Fibroblast of pulmonary artery (primary cell): ENCODE measurements at places on chromosomes 16 and 17.

- no peak for DNase-seq
These were observed 89.9 kb downstream of the SOCS1 start for GRCh38 chr16:11165894-11166665.

- no peak for DNase-seq
These were observed 23.0 kb upstream of the CYLD start for GRCh38 chr16:50718761-50719400.

DNA sequence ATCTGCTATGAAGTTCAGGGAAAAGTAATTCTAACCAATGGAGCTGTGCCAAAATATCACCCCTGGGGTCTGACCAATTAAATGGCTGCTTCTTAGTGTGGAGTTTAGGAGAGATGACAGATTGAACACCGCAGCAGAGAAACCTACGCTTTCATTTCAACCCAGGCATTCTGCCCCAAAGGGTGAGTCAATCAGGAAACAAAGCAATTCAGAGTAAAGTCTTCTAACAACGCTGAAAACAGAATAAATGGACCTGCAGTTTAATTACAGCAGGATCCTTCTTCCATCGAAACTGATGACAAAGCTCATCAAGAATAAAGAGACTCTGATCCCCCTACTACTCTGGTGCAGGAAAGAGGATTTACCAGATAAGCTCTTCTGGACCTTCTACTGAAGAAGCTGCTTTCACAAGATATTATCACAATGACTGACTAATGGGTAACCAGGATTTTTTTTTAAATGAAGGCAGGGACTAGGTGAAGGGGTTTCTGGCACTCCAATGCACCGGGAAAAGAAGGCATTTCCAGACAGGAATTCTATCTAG is 16.7 kb downstream of the RFFL start:
- DNase-seq, result peak; percentile 71

DNA sequence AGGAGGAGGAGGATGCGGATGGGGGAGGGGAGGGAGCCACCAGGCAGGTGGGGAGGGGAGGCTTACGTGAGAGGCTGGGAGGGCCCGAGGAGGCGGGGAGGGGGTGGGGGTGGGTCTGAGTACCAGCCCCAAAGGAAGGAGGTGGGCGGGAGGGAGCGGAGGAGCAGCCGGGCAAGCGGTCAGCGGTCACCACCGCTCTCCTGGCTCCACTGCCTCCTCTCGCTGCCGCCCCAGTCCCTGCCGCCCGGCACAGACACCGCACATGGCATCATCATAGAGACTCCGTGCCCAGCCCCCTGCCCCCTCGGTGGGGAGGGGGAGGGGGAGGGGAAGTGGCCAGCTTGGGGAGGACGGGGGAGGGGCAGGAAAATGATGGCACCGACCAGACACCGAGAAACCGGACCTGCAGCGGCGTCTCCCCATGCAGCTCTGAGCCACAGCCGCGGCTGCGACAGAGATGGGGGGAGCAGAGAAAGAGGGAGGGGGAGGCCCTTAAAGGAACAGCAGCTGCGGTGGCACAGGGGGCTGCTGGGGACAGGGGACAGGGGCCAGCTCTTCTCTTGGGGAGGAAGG is at the start of gene TLCD3B:
TSS of gene TLCD3B (minus strand) at position 431 of the 573 bp plus-strand sequence. CDS start 744 bp downstream, outside the sequence.
- no peak for DNase-seq

GRCh38 chr17:44335968-44336367 is 9.1 kb upstream of the GRN start:
- no peak for DNase-seq

GRCh38 chr17:40179923-40180659 is 2.8 kb downstream of the RAPGEFL1 start:
- DNase-seq, result peak; percentile 46

DNA sequence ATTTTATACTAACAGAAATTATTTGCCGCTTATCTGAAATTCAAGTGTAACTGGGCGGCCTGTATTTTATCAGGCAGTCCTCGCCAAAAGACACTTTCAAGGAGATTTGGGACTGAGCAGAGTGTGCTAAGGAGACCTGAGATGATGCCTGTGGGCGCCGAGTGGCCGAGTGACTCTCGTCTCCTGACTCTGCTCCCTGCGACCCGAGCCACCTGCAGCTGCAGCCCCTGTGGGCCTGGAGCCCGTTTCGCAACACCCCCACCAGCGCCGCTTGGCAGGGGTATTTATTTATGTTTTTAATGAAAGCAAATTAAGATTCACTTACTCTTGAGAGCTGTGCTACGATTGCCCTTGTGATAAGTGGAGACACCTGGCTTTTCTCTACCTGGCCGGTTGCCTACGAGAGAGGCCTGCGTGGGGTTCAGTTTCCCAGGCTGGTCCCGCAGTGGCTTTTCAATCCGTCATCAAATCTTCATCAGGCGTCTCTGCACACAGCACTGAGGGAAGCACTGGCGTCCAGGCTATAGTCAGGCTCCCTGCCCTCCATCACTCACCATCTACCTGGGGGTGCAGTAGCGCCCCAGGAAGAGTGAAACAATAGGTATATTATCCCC is 124.0 kb downstream of the SEC14L1 start:
- DNase-seq, result no peak

DNA sequence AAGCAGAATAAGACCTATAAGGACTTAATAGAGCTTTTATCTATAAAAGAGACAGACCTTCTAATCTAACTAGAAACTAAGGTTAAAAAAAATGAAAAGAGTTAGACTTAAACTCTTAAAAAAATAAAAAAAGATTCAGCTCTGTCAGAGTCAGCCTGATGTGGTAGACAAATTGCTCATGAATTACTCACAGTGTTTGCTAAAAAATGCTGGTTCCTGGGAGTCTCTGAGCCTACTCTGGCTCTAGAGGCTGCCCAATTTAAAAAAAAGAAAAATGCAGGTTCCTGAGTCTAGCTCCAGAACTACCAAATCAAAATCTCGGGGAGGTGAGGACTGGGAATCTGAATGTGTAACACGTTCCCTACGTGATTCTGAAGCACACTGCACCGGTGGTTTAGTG is 18.1 kb downstream of the SOST start:
- DNase-seq, result peak; percentile 47

DNA sequence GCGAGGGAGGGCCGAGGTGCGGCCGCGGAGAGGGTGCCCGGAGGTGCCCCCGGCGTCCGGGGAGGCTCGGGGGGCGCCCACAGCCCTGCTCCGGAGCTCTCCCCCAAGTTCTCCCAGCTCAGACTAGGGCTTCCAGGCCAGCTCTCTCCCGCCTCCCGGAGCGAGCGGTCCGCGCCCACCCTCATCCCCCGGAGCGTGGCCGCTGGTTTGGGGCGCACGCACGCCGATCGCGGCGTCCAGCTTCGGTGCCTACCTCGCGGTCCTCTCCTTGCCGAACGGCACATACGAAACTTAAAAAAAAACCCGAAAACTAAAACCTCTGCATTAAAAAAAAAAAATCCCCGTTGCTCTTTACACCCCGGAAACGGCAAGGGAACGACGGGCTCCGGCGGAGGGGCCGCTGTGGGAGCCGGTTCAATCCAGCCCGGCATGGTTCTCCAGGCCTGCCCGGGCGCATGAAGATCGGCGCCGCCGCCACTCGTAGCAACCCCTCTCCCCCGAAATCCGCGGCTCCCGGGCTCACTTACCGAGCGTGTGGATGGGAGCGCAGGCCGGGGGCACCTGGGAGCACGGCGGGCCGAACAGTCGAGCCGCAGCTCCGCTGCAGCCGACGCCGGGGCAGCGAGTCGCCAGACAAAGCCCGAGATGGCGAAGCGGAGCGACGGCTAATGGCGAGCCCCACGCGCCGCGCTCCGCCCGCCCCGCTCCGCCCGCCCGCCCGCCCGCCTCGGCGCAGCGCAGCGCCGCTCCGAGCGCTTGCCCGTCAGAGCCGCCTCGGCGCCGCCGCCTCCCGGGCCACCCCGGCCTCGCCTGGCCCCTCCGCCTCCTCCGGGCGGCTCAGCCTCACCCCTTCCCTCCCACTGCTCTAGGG is 973 bp upstream of the UBTF start:
- peak; percentile 64 for DNase-seq

DNA sequence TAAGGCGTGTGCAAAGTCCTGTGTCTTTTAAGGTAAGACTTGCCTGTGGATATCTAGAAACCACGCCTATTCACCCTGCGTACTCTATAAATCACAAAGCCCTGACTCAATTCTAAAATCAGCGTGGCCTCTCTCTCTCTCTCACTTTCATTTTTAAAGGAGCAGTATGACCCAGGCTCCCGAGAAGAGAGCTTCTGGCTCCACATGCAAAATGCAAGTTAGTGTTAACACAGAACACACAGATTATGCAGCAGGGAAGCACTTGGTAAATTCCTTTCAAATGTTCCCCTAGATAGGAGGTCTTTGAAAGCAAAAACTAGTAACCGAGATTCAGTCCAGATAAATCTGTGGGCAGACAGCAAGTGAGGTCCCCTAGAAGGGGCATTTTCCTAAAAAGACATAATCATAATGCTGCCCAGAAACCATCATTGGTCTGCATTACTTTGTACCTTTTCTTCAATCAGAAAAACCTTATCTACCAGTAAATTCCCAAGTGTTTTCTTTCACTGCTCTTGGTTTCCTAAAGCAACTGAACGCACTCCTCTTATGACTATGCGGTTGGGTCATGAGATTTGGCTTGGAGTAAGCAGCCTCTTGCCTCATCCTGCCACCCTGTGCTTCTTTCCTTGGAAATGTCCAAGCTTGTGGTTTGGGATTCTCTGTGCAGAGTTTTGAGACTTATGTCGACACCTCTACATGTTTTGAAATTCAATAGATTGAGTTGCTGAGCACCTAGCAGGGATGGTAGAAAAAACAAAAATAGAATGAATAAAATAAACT is 31.7 kb upstream of the KCNJ2 start:
- peak; percentile 96 for DNase-seq

DNA sequence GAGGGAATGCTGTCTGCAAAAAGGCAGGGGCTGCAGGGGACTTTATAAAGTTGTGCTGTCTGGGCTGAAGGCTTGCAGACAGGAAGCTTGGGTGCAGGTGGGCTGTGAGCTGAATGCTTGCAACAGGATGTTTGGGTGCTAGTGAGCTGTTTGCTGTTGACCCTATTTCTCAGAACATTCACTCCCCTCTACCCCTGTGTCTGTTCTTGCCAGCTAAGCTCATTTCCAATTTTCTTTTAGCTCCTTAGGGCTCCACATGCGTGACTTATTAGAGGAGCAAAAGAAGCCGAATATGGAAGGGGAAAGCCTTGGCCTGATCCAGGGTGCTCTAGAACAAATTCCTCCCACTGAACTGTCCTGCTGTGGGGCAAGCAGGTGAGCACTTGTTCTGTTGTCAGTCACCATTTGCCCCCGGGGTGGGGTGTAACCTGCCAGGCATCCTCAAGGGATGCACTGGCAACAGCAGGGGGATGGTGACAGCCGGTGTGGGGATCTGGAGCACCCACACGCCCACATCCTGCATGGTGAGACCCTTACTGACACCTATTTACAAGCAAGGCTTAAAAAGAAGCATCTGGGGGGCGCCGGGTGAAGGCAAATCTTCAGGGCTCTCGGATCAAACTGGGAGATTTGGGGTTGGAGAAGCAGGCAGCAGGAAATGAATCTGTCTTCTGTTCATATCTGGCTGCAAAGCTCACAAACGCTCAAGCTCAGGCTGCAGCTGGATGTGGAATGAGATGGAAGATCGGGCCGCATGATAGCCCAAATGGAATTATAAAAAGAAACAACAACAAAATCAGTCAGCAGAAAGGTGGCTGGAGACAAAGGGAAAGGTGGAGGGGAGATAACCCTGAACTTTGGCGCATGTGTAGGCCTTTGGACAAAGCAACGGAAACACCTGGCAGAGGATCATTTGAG is 21.1 kb upstream of the NUP93 start:
- no peak for DNase-seq
